Thoracic aorta (tissue), 2 donors: ENCODE measurements at places on chromosomes 11 and 22. TPM values are rescaled to one million over a fixed set of nuclear protein-coding genes. Genes with fewer than 3 reads are reported as not detected.

GRCh38 chr22:35530700-35531099 lies 9.9 kb upstream of the RASD2 start:
- DNase-seq = no peak

- no peak for DNase-seq
Measured at GRCh38 chr11:126669416-126669815, 313.9 kb downstream of the ST3GAL4 start.

GRCh38 chr22:25154667-25154999 lies 45.0 kb upstream of the CRYBB3 start:
- no peak for DNase-seq

GRCh38 chr11:16013649-16014275 lies 342.6 kb downstream of the SOX6 start:
- no peak for DNase-seq

GRCh38 chr11:32774081-32774480 lies 20.4 kb downstream of the CCDC73 start:
- DNase-seq = no peak

- no peak for DNase-seq
Measured at GRCh38 chr11:69926376-69927050, 107.3 kb upstream of the FGF3 start.

GRCh38 chr11:67422891-67423290 lies 5.4 kb upstream of the RPS6KB2 start:
- no peak for DNase-seq

DNA sequence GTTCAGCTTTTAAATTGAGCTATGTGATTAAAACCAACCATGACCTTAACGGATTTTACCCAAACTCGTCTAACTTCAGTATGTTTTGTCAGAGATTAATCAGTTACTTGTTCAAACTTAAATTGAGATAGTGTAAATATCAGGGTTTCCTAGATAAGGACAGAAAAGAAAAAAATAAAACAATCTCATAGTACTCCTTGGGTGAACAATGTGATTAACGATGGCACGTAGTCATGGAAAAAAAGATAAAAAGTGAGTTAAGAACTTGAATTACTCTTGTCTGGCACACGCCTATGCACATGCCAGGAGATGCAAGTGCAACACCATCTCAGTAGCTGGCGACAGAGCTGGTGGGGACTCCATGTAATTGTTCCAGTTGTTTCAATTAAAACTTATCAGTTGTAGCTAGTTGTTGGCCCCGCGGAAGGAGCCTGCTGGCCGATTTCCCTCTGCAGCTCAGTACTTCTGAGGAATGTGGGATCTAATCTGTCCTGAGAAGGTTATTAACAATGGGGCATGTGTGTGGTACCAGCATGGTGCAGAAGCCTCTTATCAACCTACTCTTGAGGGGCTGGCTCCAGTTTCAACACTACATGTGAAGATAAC lies 3.0 kb downstream of the RASSF10 start:
- DNase-seq = no peak

DNA sequence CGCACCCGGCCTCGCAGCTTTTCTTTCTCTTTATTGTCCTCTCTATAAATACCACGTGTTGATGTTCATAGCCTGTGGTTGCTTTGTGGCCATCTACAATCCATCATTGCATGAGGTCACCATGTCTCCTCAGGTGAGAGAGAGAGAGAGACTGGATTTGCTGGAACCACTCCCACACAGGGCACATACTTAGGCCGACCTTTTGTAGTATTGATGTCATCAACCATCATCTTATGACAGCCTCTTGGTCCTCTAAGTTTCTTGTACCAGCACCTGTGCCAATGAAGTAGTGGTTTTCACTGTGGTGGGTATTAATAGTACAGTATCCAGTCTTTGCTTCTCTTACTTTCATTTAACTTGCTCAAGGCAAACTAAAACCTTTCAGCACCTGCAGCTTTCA lies 22.8 kb upstream of the P2RY6 start:
- no peak for DNase-seq

GRCh38 chr11:25775603-25776002 lies 556.3 kb upstream of the ANO3 start:
- DNase-seq = no peak

TMEM45B gene
- not detected for total RNA-seq

CARD18 gene
- total RNA-seq = not detected

TBC1D22A gene
- 28.9 TPM for total RNA-seq

HORMAD2 gene
- not detected for total RNA-seq

RRAS2 gene
- 47.8 TPM for total RNA-seq

CCDC134 gene
- 5.3 TPM for total RNA-seq

SAAL1 gene
- 18.6 TPM for total RNA-seq
